ENCODE measurements at places on chromosomes 12 and 14. TPM values are rescaled to one million over a fixed set of nuclear protein-coding genes. Genes with fewer than 3 reads are reported as not detected.

B4GALNT1 gene
- 1.4 TPM for total RNA-seq

GRCh38 chr12:29164477-29165393 is 15.7 kb downstream of the FAR2 start:
- no peaks in the 10 kb centered on the region for H3K27me3 ChIP-seq
- no peak for DNase-seq
- H3K4me3 ChIP-seq, result no peak overlapping the region
- H3K36me3 ChIP-seq, result no peaks in the 10 kb centered on the region
- H3K27ac ChIP-seq, result no peak overlapping the region
- no peaks in the 10 kb centered on the region for H3K4me1 ChIP-seq

DNA sequence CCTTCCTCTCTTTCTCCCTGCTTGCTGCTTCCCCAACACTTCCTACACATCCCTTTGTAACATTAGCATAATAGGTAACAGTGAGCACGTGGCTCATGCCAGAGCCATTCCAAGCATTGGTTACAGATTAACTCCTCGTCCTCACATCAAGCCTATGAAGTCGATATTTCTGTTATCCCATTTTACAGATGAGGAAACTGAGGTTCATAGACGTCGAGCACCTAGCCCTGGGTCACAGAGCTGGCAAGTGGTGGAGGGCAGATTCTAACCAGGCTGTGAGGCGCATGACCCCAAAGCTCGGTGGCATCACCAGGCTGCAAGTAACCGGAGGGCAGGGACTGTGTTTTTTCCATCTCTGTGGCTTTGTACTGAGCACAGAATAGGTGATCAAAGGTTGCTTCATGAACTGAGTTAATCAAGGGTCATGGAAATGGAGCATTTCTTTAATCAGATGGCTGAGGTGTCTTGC is 5.7 kb upstream of the SERPINA1 start:
- H3K4me3 ChIP-seq, result no peak overlapping the region
- no peak for DNase-seq
- H3K36me3 ChIP-seq, result no peaks in the 10 kb centered on the region
- H3K27ac ChIP-seq, result no peak overlapping the region
- peaks cover 6% of the 10 kb centered on the region for H3K27me3 ChIP-seq

GRCh38 chr14:38089123-38089522 is 118.6 kb upstream of the SSTR1 start:
- no peaks in the 10 kb centered on the region for H3K36me3 ChIP-seq
- no peak overlapping the region for H3K4me3 ChIP-seq
- H3K27ac ChIP-seq, result no peak overlapping the region
- DNase-seq, result no peak
- H3K27me3 ChIP-seq, result no peaks in the 10 kb centered on the region

- peaks cover 11% of the 10 kb centered on the region for H3K4me1 ChIP-seq
- H3K27me3 ChIP-seq, result no peaks in the 10 kb centered on the region
- no peaks in the 10 kb centered on the region for H3K36me3 ChIP-seq
- no peak overlapping the region for H3K4me3 ChIP-seq
- no peak for DNase-seq
Observed at GRCh38 chr12:50518090-50518489, 13.3 kb downstream of the DIP2B start.

DNA sequence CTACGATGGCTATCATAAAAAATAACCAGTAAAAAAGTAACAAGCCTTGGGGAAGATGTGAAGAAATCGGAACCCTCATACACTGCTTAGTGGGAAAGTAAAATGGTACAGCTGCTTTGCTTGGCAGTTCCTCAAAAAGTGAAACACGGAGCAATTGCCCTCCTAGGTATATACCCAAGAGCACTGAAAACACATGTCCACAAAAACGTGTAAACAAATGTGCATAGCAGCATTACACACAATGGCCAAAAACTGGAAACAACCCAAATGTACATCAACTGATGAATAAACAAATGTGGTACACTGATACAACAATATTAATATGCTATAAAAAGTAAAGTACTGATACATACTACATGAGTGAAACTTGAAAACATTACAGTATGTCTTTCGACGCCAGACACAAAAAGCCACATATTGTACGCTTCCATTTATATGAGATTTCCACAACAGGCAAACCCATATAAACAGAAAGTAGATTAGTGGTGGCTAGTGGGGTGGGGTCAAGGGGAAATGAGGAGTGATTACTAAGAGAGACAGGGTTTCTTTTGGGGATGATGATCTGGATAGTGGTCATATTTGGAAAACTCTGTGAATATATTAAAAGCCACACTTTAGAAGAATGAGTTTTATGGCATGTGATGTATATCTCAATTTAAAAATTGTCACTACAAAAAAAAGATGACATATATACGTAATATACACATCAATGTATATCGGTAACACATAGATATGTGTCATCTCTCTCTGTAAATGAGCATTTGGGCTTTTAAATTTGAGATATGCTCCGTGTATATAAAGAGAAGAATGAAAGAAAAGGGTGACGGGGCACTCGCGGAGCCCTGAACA is 996 bp downstream of the SLC41A2 start:
- peaks cover 21% of the 10 kb centered on the region for H3K4me1 ChIP-seq
- no peaks in the 10 kb centered on the region for H3K27me3 ChIP-seq
- H3K36me3 ChIP-seq, result no peaks in the 10 kb centered on the region
- H3K4me3 ChIP-seq, result no peak overlapping the region

DNA sequence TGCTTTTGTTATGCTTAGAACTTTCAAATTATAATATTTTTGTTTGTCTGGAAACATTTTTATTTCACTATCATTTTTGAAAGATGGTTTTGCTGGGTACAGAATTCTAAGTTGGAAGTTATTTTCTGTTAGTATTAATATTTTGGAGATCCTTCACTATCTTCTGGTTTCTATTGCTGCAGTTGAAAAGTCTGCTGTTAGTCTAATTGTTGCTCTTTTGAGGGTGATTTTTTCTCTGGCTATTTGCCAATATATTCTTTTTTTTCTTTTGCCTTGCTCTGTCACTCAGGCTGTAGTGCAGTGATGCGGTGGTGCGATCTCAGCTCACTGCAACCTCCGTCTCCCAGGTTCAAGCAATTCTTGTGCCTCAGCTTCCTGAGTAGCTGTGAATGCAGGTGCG is 28.2 kb upstream of the ARID2 start:
- no peak for DNase-seq
- H3K27ac ChIP-seq, result no peak overlapping the region
- H3K36me3 ChIP-seq, result no peaks in the 10 kb centered on the region
- no peaks in the 10 kb centered on the region for H3K4me1 ChIP-seq
- H3K4me3 ChIP-seq, result no peak overlapping the region
- no peaks in the 10 kb centered on the region for H3K27me3 ChIP-seq

GRCh38 chr14:52025310-52025709 is 36.0 kb downstream of the RTRAF start:
- no peak overlapping the region for H3K4me3 ChIP-seq
- H3K36me3 ChIP-seq, result no peaks in the 10 kb centered on the region
- no peaks in the 10 kb centered on the region for H3K27me3 ChIP-seq
- no peak overlapping the region for H3K27ac ChIP-seq

Data from adrenal gland (tissue), 19 donors.